ENCODE measurements at places on chromosomes 16 and 17.

DNA sequence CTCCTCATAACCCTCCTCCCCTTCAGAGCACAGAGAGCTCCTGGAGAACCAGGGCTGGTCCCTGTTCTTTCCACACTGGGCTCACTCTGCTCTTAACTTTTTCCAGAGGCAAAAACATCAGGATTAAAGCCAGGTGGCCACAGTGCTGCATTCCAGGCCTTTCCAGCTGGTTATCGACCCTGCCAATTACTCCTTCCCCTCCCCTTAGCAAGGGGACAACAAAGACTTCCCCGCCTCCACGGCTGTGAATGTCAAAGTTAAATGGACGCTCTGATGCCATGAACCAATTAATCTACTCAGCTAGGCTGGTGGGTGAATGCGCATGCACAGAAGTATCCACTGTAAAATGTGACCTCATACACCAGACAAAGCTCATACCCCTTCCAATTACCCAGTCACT lies 23.1 kb downstream of the ACLY start:
- DNase-seq, result no peak

DNA sequence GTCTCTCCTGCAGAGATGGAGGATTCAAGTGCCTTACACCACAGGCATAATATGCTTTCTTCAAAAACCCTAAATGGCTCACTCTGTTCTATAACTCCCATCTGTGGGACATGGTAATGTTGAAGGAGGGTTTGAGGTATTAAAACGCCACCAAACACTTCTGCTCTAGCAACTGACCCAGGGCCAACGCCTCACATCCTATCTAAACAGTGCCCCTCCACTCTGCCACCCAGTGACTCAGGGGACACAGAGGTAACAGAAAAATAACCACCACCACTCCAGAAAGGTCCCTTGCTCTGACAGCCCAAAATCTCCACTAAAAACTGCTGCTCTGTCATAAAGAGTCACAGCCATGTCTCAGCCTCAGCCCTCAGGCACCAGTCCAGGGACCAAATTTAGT lies 17.7 kb downstream of the NPRL3 start:
- DNase-seq, result no peak

DNA sequence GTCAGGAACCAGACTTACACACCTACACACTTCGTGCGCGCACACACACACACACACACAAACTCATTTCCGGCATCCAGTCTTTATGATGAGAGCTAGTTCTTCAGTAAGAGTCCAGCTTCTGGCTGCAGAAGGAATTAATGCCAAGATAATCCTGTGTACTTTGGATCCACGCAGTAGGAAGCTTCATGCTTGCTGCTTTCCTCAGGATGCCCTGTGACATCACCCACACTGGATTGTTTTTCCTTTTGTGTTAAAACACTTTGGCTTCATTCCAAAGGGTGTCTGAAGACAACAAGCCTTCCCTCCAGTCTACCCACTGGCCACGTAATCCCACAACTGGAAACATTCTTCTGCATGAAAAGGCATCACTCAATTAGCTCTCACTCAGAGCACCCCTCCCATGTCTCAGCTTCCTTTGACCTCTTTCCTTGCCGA lies 35.4 kb downstream of the KCNJ16 start:
- DNase-seq, result no peak

DNA sequence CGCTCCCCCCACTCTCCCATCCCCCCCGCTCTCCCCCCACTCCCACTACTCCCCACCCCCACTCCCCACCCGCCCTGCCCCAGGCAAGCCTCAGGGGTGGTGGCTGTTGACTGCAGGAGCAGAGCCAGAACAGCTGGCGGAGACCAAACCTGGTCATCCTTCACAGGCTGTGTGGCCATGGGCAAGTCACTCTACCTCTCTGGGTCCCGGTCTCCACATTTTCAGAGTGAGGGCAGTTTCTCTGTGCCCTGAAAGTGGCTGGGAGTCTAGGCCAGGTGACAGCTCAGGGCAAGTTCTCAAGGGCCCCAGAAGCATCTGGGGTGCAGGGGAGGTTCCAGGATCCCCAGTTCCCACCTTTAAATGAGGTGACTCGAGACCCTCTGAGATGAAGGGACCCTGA lies 15.1 kb upstream of the BAHCC1 start:
- no peak for DNase-seq

GRCh38 chr17:39194089-39194984 lies 3.1 kb downstream of the CACNB1 start:
- no peak for DNase-seq

- no peak for DNase-seq
Measured at GRCh38 chr17:44389723-44390202, 314 bp upstream of the ITGA2B start.

DNA sequence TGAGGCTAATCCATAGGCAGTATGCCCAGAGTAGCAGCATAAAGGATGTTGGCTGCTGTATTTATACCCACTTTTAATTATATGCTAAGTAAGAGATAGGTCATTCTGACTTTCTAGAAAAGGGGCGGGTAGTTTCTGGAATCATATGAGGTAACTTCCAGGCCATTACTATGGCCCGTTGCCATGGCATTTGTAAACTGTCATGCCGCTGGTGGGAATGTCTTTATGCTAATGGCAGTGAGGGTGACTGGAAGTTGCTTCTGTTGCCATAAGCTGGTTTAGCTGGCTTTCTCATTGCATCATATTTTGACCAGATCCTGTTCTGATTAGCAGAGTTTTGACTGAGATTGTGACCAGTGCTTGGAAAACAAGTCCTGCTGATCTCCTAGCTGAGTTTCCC lies 929.6 kb upstream of the CDH8 start:
- no peak for DNase-seq

- DNase-seq, result no peak
Measured at GRCh38 chr16:50265260-50265659, 1.1 kb upstream of the ADCY7 start.

DNA sequence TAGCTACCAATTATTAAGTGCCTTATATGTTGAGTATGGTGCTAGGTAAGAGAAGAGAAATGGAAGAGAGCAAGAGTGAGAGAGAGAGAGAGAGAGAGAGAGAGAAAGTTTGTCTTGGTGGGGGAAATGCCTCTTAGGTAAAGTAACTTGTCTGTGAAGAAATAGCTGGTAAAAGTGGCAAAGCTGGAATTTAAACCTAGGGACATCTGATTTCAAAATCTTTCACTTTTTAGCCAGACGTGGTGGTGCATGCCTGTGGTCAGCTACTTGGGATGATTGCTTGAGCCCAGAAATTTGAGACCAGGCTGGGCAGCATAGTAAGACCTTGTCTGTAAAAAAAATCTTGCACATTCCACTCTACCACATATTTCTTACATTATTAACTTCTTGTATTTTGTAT lies 23.0 kb upstream of the CDR2 start:
- DNase-seq, result no peak

- DNase-seq, result no peak
Measured at GRCh38 chr17:30377574-30378240, 1.0 kb upstream of the CPD start.

DNA sequence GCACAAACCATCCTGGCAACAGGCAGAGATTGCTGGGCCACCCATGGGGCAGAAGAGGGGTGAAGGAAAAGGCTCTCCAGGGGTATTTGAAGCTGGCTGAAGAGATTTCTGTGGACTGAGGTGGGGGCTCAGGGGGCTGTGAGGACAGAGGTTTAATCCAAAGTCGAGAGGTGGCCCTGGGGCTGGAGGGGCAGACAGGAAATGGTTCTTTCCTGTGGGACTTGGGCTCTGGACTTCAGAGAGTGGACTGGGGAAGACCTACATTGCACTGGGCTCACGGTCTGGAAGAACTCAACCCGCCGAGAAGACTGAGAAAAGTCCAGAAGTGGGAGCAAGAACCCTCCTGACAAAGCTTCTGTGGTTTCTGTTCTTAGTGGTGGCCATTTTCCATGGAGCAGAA lies 2.9 kb downstream of the CCDC42 start:
- no peak for DNase-seq

DNA sequence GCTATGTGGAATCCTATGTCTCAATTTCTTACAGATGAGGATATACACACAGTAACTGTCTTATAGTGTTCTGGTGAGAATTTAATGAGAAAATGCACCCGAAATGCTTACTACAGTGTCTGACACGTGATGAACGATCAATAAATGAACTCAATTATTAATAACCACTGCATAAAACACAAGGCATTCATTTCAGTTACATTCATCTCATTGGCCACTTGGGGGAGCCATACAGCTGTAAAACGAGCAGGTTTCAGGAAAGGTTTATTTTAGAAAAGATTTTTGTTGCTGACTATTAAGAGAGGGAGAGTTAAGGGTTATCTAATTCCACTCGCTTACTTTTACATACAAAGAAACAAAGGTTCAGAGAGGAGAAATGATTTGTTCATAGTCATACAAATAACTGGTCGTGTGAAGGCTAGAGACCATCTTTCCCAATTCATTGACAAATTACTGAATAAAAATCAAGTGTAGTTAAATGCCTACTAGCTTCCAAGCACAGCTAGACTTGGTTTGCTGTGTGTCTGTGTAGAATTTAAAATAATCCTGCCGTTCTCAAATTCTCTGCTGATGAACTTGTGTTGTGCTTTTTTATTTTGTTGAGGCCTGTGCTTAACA lies 160.1 kb downstream of the MAP2K4 start:
- no peak for DNase-seq

- DNase-seq, result no peak
Measured at GRCh38 chr17:64024215-64024654, 3.8 kb upstream of the ICAM2 start.

All from stimulated activated CD4-positive, alpha-beta T cell treated with anti-CD3 and anti-CD28 coated beads, Interleukin-12 subunit alpha, Interleukin-12 subunit beta, amount 100 ng/mL, for 24 hours (primary cell).